ENCODE measurements at places on chromosomes 5 and 9.

DNA sequence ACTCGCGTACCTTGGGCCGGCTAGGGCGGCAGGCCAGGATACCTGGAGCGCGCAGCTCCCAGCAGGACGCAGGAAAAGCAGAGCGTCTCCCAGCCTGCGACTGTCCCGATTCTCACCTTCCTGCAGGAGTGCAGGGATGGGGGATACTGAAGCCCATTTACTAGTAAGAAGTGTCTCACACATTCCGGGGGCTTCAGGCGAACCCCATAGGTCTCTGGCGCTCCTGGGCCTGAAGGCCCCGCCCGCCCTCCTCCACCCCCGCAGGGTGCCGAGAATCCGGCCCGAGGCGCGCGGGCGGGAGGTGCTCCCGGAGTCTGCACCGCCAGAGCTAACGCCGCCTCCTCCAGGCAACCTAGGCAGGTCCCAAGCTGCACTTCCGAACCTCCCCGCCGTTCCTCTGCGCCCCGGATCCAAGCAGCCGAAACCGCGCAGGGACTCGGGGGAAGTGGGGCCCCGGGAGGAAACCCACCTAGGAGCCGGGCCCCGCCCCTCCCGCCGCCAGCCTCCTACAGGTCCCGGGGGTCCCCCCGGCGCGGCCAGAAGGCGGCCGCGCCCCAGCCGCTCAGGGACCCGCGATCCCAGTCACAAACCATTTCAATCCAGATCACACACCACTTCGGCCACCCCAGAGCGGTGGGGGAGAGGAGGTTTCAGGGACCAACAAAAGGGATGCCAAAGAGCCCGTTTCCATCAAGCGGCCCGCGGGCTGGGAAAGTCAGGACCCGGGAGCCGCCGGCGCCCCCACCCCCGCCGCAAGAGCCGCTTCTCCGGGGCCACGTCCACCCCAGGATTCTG, 1.2 kb downstream of the ROR2 start:
- peak; percentile 45 for DNase-seq

- no peak for DNase-seq
These were observed 129.3 kb downstream of the ENTREP1 start for GRCh38 chr9:69454321-69454720.

DNA sequence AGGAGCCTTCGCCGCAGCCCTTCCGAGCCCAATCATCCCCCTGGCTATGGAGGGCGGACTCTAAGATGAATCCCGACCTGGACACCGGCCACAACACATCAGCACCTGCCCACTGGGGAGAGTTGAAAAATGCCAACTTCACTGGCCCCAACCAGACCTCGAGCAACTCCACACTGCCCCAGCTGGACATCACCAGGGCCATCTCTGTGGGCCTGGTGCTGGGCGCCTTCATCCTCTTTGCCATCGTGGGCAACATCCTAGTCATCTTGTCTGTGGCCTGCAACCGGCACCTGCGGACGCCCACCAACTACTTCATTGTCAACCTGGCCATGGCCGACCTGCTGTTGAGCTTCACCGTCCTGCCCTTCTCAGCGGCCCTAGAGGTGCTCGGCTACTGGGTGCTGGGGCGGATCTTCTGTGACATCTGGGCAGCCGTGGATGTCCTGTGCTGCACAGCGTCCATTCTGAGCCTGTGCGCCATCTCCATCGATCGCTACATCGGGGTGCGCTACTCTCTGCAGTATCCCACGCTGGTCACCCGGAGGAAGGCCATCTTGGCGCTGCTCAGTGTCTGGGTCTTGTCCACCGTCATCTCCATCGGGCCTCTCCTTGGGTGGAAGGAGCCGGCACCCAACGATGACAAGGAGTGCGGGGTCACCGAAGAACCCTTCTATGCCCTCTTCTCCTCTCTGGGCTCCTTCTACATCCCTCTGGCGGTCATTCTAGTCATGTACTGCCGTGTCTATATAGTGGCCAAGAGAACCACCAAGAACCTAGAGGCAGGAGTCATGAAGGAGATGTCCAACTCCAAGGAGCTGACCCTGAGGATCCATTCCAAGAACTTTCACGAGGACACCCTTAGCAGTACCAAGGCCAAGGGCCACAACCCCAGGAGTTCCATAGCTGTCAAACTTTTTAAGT, 819 bp downstream of the ADRA1B start:
- no peak for DNase-seq

- DNase-seq, result no peak
These were observed 3.6 kb upstream of the CPEB4 start for GRCh38 chr5:173884402-173885053.

GRCh38 chr5:140480310-140481014, 67.0 kb upstream of the EIF4EBP3 start:
- no peak for DNase-seq

DNA sequence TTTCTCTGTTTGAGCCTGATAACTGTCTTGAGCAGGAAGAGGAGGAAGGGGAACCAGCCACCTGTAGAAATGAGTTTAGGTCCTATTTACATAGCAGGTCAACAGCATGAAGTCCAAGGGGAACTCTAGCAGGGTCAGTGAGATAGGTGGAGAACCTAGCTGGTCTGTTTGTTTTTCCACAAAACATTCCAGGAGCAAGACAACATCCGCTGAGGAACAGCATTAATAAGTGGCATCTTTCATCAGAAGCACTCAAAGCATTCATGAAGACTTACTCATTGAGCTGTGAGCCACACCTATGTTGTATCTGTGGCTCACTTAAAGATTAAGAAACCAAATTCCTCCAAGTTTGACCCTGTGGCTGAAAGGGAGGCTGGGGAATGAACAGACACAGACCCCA, 115.9 kb downstream of the ACTBL2 start:
- DNase-seq, result no peak

DNA sequence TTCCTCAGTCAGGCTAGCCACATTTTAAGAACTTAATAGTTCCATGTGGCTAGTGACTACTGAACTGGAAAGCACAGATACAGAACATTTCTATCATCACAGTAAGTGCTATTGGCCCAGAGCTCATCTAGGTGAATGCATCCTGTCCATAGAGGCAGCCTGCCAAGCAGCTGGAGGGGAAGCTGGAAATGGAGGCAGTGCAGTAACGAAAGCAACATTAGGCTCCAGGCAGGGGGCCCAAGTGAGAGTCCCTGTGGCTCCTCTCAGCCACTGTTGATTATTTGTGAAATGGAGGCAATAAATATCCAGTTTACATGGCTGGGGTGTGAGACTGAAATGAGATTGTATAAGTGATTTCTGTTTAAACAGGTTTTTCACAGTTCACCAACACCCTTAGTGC, 227.2 kb upstream of the KLF9 start:
- no peak for DNase-seq

DNA sequence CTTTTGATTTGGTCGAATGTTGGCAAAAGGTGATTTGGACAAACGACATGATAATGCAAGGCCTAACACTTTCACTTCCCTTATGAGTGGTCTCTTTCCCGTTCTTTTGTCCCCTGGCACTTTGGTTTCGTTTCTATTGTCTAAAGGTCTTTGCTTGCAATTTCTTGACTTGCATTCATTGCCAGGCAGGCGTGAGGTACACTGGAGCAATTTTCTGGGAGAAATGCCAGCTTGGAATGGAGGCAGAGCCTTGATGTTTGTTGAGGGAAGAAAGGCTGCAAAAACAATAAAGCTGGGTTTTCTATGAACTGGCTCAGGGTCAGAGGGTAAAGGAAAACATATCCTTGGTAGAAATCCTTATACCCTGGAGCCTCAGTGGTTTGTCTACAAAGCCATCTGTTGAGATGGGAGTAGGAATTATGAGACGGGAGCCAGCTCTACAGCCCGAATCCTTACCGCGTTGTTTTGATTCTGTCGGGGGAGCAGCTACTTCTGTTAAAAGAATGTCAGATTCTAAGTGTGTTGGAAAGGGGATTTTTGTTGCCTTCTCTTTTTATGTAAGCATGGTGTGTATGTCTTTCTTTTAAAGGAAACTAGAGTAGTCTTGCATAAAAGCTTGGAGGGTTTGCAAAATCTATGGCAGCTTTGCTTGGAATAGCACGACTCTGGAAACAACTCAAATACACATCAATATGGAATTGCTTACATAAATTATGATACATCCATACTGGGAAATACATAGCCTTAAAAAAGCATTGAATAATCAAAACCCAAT, 158.9 kb downstream of the RMI1 start:
- DNase-seq, result peak; percentile 67

- no peak for DNase-seq
These were observed 190.5 kb downstream of the PIK3R1 start for GRCh38 chr5:68405784-68406743.

DNA sequence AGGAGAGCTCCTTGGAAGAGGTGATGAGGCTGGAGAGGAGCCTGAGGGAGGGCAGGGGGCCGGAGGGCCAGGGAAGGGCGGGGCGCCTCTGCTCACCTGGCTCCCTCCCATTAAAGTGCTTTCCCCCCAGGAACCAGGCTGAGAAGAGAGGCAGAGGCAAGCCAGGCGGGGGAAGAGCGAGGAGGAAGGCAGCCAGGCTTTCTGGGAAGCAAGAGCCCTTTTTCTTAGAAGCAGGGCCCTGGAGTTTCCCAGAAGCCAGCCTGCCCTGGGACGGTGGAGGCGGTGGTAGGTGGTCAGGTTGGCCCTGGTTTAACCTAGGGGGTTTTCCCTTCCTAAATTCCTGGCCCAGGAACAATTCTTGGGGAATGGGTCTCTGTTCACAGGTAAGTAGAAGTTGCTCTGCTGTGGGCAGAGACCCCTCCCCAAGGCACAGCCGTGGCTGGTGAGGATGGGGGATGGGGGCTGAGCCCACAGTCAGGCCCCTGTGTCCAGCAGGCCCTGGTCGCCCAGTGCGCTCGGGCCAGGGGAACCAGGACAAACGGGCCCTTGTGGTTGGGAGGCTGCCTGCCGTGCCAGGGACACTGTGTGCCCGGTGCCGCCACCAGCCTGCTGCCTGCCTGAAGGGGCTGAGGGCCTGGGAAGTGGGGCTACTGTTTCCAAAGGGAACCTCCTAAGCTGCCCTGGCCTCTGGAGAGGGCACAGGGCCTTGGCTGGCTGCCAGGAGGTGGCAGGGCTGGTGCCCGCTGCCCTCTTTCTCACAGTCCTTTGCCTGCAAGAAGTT, 16.6 kb upstream of the RALGDS start:
- DNase-seq, result no peak

GRCh38 chr5:154865466-154866184, 7.2 kb downstream of the CNOT8 start:
- no peak for DNase-seq

DNA sequence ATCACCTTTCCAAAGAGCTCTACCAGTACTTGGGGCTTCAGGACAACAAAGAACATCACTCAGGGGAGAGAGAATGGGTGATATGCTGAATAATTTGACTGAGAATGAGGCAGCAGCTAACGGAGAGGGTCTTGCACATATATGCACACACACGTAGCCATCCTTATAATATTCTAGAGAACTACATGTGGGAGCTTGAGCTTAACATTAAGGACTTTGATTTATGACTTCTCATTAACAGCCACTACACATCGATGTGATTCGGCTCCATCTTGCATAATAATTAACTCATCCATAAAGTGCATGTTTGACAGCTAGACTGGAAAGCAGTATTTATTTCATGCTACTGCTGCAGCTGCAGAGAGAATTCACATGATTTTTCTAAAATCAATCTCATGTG, 163.4 kb downstream of the RAB3C start:
- no peak for DNase-seq

- no peak for DNase-seq
These were observed 159.5 kb upstream of the CDH10 start for GRCh38 chr5:24804221-24804681.

DNA sequence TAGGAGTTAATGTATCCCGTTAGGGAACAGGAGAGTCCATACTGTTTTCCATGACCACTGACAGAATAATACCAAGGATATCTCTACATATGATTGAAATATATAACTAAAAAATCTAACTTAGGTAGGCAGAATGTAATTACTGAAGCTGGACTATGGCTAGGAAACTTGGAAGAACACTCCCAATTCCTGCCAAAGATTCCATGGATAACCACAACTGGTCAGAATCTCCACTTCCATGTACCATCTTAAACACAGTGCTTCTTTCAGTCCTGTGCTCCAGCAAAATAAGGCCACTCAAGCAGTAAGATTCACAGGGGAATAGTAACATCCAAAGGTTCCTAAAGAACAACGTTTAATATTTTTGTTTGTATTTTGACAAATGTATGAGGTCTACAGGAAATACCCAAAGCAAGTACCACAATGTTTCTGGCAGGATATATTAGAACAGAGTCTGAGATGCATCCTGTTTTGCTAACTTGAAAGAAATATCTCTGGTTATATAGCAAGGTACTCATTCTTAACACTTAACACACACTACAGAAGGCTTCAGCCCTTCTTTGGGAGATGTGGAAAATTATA, 295.0 kb downstream of the ADAMTS6 start:
- DNase-seq, result no peak

DNA sequence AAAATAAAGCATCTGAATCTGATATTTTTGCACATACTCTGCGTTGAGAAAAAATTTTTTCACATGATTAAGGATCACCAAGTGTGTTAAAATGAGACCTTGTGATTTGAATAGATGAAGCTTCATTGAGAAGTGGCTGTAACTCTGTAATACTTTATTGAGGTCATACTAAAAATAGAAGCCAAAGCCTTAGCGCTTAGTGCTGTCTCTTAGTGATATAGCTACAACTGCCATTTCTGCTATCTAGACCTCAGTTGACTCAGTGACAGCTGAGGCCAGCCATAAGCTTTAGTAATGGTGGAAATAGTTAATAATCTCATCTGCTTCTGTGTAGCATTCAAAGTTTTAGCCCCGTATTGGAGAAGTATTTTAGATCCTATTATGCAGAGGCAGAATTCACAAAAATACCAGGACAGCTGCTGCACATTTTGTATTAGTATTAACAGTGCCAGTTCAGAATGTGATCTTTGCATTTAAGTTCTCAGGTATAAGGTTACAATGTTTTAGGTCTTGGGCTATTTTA, 107.4 kb upstream of the SGCD start:
- no peak for DNase-seq

GRCh38 chr5:42035526-42035925, 110.4 kb downstream of the FBXO4 start:
- DNase-seq, result no peak

- no peak for DNase-seq
These were observed 9.9 kb upstream of the NINJ1 start for GRCh38 chr9:93143830-93144530.

- no peak for DNase-seq
These were observed 128.0 kb downstream of the SYK start for GRCh38 chr9:90929626-90930025.

GRCh38 chr9:125183054-125183453, 6.5 kb downstream of the PPP6C start:
- no peak for DNase-seq

- DNase-seq, result no peak
These were observed 87.5 kb upstream of the ERCC6L2 start for GRCh38 chr9:95788021-95788420.

DNA sequence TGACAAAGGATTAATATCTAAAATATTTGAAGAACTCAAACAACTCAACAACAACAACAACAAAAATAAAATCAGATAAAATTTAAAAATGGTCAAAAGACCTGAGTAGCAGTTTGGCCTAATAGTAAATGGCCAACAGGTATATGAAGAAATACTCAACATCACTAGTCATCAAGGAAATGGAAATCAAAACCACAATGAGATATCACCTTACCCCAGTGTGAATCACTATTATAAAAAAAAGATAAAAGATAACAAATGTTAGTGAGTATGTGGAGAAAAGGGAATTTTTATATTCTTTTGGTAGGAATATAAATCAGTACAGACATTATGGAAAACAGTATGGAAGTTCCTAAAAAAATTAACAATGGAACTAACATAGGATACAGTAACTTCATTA, 247.9 kb upstream of the TRPC7 start:
- DNase-seq, result no peak
